ENCODE measurements at places on chromosomes 2 and 18.

GRCh38 chr2:23718931-23719700 is 207.8 kb downstream of the ATAD2B start:
- no peak for DNase-seq

DNA sequence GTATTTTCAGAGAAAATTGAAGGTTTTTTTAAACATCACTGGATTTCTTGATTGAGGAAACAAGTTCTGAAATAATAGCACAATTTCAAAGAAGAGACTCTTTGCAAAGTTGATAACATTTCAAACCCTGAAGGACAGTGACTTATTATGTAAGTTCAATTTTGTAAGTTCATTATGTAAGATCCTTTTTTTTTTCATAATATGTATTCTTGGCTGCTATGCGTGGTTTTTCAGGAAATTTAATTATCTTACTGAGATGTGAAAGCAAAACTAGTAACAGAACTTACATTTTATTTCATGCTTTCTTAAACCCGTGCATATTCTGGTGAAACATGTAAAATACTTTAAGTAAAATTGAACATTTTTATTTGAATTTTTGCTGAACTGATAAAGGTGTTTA is 65.4 kb downstream of the RIF1 start:
- DNase-seq = no peak

GRCh38 chr2:219643788-219644398 is 16.5 kb downstream of the SLC4A3 start:
- no peak for DNase-seq

- no peak for DNase-seq
Observed at GRCh38 chr2:9675415-9676351, 44.9 kb upstream of the YWHAQ start.

GRCh38 chr2:233389601-233390125 is 35.4 kb downstream of the DGKD start:
- DNase-seq = no peak

DNA sequence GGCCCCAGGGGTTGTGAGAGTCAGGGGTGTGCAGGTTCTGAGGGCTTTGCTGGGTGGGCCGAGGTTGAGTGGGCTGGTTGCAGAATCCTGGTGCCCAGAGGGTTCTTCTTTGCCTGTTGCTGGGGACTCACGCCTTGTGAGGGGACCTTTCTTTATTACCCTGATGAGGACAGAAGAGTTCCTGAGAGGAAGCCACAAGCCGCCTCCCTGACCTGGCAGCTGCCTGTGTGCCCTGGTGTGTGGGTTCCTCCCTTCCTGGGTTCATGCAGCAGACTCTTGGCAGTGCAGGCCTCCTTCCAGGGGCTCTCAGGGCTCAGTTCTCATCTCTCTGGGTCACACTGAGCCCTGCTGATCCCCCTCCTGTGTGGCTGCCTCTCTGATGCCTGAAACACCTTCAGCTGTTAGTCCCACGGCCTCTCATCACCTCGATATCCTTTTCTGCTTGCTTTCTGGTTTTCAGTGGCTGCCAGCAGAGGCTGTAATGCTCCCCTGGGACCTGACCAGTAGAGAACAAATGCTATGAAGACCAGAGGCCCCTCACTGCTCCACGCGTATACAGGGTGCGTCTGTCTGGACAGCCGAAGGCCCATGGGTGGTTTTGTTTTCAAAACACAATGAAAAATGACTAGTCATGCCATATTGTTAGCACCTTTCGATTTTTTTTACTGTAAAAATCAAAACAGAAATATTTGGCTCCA is 191.3 kb downstream of the AGAP1 start:
- no peak for DNase-seq

DNA sequence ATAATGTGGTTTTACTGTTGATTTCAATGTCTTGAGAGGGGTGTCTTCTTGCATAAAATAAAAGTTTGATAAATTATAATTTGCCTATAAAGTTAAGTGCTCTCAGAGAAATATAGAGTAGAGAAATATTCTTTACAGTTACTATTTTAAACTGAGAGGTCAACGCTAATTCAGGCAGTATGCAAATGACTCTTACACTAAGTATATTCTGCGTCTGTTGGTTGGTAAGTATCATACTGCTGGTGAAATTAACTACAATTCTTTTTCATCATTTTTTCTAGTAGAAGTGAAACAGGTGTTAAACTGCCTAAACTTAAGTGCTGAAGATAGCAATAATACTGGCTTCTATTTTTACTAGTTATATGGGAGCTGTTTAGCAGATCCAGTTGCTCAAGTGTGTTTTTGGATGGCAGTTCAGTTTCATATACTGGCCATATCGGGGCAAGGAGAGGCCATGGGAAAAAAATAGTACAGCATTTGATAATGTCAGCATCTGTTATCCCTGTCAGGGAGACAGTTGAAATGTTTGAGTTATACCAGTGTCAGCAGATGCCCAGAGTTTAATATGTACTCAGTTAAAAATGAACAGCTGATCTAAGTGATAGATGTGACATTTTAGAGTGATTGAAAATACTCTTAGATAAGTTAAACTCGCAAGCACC is 86.2 kb downstream of the MIB1 start:
- no peak for DNase-seq

DNA sequence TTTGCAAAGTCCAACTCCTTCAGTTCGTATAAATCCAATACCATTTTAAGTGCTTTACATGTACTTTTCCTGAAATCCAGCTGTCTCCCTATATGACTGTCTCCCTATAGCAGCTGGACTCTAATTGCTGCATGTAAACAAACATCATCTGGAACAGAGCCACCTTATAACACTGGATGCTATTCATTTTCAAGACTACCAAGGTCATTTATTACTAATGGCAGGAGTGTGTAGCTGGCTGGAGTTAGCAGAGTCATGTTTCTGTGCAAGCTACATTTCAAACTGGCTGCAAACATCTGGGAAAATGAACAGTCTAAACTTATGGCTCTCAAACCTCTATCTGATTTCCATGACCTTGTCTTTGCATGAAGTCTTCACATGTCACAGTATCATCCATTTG is 575.2 kb downstream of the PIK3C3 start:
- DNase-seq = no peak

DNA sequence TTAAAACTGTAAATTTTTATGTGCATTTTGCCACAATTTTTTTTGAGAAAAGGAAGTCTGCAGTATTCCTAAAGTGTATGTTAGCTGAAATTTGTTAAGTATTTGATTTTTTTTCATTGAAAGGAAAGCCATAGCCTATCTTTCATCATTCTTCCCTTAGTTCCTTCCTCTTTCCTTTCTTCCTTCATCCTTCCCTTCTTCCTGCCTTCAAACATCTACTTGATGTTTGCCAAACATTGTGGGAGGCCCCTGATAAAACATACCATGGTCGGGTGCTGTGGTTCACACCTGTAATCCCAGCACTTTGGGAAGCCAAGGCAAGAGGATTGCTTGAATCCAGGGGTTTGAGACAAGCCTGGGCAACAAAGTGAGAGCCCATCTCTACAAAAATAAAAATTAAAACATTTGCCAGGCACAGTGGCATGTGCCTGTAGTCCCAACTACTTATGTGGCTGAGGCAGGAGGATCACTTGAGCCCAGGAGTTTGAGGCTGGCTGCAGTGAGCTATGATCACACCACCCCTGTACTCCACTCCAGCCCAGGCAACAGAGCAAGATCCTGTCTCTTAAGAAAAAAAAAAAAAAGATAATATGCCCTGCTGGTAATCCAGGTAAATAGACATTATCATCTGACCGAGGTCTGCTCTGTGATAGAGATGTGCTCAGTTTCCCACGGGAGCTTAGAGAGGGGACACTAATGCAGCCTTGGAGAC is 278.4 kb upstream of the STON1 start:
- DNase-seq = no peak

DNA sequence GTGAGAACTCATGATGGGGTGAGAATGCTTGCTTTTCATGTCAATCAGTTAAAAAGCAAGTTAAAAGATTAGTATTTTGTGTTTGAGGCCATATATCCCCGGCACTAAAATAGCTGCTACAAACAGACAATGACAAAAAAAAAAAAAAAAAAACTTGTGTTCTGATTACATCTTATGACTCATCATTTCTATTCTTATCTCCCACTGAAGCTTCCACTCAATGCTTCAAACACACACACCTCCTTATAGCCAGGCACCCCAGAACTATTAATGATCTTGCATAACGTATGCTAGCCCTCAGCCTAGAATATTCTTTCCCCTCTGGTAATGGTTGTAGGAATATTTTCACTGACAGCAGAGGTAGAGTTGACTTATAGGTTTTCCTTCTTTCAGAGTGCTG is 778.3 kb downstream of the TRIB2 start:
- DNase-seq = no peak

DNA sequence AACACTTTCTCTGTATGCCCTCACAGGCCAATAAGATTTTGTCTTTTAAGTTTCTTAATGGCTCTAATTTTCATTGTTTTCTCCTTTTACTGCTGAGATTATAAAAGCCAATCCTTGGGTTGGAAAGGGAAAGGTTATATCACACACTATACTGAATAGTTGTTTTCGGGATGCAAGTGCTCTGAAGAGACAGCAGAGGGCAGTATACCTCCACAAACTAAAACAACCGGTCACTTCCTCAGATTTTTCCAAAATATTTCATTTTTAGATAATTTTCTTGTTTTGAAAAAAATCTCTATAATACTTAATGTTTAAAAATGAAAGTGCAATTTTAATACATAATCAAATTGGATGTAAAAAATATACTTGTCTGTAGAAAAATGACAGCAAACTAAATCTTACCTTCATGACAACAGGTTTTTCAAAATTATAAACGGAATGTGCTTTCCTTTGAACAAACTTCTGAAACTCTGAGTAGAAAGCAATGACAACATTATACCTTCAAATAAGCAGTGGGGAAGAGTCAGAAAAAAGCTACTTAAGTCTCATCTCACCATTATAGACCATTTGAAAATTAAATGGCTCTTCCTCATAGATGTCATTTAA is 82.7 kb downstream of the ORC4 start:
- DNase-seq = no peak

GRCh38 chr2:3324404-3325281 is 53.0 kb downstream of the EIPR1 start:
- DNase-seq = no peak

DNA sequence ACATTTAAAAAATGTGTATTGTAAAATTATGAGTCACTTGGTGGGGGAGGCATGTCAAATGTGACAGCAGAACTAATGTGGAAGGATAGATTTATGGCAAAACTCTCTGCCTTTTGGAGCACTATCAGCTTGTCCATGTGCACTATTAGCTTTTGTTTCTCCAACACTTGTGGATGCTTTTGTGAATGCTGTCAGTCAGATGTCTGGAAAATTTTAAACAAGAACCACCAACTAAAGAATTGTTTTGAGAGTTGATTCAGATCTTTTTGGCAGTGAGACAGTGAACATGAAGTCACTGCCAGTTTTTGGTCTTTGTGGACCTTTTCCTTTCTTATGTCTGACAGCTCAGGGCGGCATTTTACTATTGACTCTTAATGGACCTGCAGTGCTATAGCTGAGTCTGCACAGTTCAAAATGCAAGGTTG is 72.4 kb downstream of the KIAA1328 start:
- DNase-seq = no peak

DNA sequence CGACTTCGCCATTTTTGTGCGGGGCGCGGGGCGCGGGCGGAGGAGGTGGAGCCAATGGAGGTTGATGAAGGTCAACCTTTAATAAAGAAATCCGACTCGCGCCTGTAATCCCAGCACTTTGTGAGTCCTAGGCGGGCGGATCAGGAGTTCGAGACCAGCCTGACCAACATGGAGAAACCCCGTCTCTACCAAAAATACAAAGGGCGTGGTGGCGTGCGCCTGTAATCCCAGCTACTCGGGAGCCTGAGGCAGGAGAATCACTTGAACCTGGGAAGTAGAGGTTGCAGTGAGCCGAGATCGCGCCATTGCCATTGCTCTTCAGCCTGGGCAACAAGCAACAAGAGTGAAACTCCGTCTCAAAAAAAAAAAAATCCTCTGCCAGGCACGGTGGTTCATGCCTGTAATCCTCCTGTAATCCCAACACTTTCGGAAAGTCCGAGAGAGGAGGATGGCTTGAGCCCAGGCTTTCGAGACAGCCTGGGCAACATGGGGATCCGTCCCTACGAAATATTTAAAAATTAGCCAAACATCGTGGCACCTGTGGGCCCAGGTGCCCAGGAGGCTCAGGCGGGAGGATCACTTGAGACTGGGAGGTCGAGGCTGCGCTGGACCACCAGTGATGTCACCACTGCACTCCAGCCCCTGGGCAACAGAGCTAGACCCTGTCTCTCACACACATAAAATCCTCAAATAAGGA is 493 bp upstream of the PREB start:
- DNase-seq = no peak

GRCh38 chr2:231483398-231484329 is 19.4 kb upstream of the NCL start:
- DNase-seq = peak; percentile 57

DNA sequence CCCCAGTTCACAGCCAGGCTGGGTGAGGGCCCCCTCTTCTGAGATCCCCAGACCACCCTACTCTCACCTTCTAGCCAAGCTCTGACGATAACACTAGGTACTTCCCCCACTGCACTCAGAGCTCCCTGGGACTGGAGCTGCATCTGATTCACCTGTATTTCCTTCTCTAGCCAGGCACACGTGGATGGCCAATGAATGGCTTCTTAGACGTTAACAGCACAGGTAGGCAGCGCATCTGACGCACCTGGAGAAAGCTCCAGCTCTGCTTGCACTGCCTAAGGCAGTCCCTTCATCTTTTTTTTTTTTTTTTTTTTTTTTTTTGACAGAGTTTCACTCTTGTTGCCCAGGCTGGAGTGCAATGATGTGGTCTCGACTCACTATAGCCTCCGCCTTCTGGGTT is 48.1 kb downstream of the GALNT14 start:
- no peak for DNase-seq

DNA sequence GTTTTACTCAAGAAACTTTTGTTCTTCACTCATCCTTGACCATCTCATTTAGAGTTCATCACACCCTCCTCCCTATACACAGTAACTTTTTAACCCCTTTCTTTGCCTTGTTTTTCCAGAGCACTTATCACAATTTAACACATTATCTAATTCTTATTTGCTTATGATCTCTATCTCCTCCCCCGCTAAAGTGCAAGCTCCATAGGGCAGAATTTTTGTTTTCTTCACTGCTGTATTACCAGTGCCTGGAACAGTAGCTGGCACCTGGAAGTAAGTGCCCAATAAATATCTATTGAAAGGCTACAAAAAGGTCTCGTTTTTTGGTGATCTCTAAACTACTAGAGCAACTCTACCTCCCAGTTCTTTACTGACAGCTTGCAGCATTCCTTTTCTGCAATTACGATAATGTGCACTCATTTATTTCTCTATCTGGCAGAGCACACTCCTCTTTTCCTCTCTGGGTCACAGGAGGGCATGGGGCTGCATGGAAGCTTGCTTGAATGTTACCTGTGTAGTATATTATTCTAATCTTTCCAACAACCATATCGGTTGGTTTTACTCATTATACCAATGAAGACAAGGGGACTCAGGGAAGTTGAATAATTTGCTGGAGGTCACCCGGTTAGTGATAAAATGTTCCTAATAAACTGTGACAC is 57.4 kb upstream of the CHST9 start:
- DNase-seq = no peak

DNA sequence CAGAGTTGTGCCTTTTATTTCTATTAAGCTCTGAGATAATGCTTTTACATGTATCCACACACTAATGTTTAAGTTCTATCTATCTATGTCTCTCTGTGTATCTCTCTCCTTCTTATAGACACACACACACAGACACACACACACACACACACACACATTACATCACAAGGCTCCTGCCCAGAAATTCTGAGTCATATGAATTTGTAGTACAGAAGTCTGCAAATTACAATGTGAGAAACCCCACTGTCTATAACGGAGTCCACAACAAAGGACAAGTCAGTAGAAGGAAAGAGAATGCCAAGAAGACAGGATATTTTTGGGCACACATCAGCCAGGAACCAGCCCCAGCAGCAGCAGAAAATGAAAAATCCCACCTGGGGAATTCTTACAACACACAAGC is 142.4 kb downstream of the EN1 start:
- DNase-seq = no peak
